NCI-H2029 (cell line): ENCODE measurements at places on chromosomes 2 and 18.
A peak's percentile ranks its signal among the peaks of the same experiment; 100 is the strongest.

DNA sequence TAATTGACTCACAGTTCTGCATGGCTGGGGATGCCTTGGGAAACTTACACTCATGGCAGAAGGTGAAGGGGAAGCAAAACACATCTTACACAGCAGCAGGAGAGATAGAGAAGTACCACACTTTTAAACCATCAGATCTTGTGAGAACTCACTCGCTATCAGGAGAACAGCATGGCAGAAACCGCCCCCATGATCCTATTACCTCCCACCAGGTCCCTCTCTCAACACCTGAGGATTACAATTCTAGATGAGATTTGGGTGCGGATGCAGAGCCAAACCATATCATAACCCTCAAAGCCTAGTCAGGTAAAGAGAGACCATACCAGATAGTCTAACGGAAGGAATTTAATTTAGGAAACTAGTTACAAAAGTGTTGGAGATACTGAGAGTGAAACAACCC lies 182.6 kb upstream of the ACVR2A start:
- no peak for DNase-seq

DNA sequence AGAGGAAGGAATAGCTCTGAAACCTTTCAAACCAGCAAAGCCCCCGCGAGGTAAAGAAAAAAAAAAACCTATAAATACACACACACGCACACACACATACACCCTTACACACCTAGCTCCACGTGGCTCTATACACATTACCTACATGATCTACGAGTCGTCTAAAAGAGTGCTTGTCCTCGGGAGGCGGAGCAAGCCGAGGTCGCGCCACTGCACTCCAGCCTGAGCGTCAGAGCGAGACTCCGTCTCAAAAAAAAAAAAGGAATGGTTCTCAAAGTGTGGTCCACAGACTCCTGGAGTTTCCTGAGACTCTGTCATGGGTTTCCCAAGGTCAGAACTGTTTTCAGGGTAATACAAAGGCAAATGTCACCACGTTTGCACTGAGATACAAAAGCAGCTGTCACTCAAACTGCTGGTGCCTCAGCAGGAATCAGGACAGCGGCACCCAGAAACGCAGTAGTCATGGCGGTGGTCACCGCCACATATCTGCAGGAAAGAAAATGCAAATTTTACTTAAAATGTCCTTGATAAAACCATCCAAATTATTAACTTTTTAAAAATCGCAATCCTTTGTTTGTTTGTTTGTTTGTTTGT lies 130.0 kb upstream of the GPC1 start:
- no peak for DNase-seq

- DNase-seq: no peak
Measured at GRCh38 chr2:143524559-143525401, 395.6 kb downstream of the ARHGAP15 start.

DNA sequence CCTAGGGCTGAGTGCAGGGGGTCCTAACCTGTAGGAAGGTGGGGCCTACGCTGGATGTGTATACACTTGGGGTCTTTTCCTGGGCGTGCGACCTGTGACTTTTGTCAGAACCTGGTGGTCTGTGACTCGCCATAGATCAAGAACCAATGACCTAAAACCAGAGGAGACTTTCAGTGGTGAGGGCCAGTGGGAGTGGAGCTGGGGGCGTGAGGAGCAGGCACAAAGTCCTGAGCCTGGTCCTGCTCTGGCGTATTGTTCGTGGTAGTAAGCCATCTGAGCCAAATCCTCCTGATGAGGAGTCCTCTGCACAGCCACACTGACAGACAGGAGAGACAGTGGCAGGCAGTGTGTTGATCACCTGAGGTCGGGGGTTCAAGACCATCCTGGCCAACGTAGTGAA lies 8.9 kb downstream of the INPP4A start:
- DNase-seq: no peak

DNA sequence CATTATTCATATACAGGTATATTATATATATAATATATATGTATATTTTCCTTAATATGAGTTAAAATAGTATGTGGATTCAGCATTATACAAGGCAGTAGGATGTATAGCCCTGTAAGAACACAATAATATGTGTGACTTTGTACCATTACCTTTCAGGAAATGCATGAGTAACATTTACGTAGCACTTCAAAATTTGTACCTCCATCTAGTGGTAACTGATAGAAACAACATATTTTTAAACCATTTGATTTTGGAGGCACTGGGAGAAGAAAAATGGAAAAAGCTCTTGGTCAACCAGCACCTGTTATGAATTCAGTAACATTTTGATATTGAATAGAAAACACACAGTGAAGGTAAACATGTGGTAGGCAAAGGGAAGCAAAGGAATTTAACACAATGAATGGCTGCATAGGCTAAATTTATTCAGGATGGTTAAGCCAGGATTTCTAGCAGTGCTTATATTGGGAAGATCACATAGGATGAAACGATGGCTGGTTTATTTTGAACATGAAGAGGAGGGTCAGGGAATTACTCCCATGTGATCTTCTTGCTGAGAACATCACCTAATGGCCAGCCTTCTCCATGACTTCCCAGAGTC lies 565.5 kb downstream of the CCDC85A start:
- peak; percentile 1 for DNase-seq
